ENCODE measurements at places on chromosomes 1 and 21.
A peak's percentile ranks its signal among the peaks of the same experiment; 100 is the strongest.

- DNase-seq: no peak
Observed at GRCh38 chr1:244075247-244075722, 24.2 kb downstream of the ZBTB18 start.

GRCh38 chr1:228402641-228403025 is 4.0 kb downstream of the TRIM11 start:
- DNase-seq: no peak

- no peak for DNase-seq
Observed at GRCh38 chr1:107976836-107977235, 11.9 kb upstream of the VAV3 start.

GRCh38 chr1:93620841-93621210 is 60.8 kb downstream of the BCAR3 start:
- no peak for DNase-seq

- DNase-seq: no peak
Observed at GRCh38 chr1:28926629-28927265, 12.4 kb downstream of the EPB41 start.

GRCh38 chr1:39925721-39926342 is 24.1 kb upstream of the MYCL start:
- no peak for DNase-seq

- DNase-seq: no peak
Observed at GRCh38 chr1:39787468-39787867, 1.2 kb downstream of the BMP8B start.

- DNase-seq: peak; percentile 95
Observed at GRCh38 chr1:226679853-226680516, 59.1 kb downstream of the ITPKB start.

GRCh38 chr1:27876341-27877114 is 4.2 kb downstream of the THEMIS2 start:
- DNase-seq: no peak

DNA sequence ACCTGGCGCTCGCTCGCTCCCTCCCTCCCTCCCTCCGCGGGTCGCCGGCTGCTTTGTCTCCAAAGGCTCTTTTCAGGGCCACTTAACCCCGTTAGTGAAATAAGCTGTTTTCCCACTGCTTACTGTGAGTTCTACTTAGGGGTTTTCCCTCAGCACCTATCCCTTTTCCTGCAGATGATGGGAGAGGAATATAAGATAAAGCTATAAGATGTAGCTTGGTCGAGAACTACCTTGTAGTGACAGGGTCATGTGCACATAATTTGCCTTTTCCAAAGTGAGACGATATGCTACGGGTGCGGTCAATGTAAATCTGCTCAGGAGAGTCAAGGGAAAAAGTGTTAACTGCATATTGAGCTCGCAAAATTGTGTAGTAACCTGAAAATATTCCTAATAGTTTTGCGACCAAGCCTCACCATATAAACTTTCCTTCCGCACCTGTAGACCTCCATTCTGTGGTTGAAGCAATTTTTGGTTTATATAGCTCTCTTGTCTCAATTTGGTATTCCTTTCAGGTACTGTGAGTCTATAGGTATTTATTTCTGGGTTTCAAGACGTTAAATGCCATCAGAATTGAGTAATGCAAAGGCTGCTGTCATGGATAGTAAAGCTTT is 55.8 kb upstream of the BOLA1 start:
- DNase-seq: no peak

- no peak for DNase-seq
Observed at GRCh38 chr1:160328184-160328583, 14.9 kb downstream of the COPA start.

- DNase-seq: no peak
Observed at GRCh38 chr1:190168893-190169280, 308.8 kb downstream of the BRINP3 start.

DNA sequence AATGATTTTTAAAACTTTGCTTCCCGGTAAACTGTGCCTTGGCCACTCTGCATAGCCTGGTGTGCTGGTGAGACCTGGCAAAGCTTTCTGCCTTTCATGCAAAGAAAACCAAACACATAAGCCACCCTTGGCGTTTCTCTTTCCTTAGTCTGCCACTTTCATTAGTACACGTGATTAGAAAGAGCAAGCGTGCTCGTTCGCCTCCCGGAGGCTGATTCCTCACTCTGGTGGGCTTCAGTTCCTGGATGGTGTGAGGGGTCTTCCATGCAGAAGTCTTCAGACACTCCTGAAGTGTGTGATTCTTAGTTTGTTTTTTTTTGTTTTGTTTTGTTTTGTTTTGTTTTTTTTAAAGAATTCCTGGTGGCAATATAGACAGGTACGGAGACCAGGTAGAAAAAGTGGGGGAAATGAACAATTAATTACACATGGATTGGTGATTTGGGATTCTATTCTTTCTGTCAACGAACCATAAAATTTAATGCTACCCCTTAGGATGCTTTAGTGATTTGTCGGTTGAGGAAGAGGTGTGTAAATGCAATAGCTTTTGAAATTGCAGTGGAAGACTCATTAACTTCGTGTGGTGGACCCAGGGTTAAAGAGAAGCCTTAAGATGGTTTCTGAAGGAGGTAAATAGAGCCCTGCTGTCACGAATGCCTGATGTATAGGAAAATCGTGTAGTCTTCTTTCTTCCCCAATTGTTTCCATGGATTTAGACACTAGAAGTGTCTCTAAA is 2.1 kb downstream of the GALNT2 start:
- no peak for DNase-seq

DNA sequence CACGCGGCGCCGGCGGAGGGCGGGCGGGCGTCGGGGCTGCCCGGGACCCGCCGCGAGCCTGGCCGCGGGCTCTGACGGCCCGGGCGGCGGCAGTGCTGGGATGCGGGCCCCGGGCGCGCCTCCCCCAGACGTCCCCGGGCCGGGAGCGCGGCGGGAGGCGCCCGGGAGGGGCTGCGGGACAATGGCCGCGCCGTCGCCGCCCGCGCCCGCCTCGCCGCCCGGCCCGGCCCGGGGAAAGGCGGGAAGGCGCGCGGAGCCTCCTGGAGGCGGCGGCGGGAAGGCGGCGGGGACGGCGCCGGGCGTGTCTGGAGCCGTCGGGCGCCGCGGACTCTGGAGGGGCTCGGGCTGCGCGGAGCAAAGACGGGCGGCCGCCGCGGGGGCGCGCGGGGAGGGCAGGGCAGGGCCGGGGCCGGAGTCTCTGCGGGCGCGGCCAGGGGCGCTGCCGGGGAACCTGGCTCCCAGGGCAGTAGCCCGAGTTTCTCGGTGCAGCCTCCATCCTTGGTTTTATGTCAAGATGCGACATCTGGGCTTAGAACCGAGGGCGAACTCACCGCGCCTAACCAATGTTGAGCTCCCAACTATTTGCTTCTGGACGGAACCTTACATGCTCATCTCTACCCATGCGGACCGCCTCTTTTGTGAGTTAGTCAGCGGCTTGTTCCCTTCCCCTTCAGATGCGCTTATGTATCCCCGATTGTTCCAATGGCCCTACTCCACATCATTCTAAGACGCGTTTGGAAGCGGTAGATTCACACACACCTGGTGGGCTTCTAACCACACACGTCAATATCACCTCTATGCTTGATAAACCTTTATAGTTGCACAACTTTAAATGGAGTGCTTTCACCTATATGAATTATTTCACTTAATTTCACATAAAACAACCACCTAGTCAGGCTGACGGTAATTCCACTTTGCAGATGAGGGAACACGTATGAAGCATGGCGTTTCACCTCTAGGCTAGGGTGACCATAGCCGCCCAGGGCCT is 651 bp downstream of the ZBTB8A start:
- DNase-seq: no peak

- DNase-seq: no peak
Observed at GRCh38 chr1:50424045-50424883, 1.0 kb upstream of the DMRTA2 start.

GRCh38 chr1:4027492-4028138 is 127.5 kb upstream of the C1orf174 start:
- no peak for DNase-seq

DNA sequence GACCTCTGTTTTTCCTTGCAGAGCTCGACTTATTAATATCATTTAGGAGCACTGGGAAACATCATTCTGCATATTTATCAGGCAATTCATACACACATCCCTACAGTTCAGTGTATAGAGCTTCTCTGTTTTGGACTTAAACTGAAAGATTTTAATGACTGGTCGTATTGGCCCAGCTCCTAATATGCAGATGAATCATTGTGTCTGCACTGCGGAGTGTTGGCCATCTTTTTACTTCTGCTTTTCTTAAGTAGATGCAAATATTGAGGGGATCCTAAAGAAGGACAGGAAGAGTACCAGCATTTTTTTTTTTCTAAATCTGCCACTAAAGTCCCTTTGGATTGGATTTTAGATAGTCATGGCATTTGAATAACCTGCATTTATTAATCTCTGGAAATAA is 154.8 kb downstream of the BACH1 start:
- no peak for DNase-seq

DNA sequence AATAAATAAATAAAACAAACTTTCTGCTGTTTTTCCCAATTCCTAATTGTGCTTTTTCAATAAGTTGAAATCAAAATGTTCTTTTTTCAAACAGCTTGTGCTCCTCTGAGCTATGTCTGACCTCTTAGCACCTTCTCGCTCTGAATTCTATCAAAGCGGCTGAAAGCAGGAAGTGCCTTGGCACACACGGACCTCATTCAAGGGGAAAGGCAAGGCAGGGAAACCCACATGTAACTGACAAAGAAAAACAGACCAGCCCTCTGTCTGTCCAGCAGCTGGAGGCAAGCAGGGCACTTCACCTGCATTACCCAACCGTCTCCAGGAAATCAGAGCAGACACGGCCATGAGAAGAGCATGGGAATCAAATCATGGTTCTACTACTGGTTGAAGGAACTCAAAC is 56.7 kb downstream of the PLPP3 start:
- no peak for DNase-seq

GRCh38 chr1:235775246-235775860 is 91.4 kb downstream of the LYST start:
- DNase-seq: no peak

- DNase-seq: no peak
Observed at GRCh38 chr1:163596541-163597258, 274.9 kb downstream of the NUF2 start.

GRCh38 chr1:154533952-154534844 is 24.3 kb downstream of the UBE2Q1 start:
- DNase-seq: no peak

DNA sequence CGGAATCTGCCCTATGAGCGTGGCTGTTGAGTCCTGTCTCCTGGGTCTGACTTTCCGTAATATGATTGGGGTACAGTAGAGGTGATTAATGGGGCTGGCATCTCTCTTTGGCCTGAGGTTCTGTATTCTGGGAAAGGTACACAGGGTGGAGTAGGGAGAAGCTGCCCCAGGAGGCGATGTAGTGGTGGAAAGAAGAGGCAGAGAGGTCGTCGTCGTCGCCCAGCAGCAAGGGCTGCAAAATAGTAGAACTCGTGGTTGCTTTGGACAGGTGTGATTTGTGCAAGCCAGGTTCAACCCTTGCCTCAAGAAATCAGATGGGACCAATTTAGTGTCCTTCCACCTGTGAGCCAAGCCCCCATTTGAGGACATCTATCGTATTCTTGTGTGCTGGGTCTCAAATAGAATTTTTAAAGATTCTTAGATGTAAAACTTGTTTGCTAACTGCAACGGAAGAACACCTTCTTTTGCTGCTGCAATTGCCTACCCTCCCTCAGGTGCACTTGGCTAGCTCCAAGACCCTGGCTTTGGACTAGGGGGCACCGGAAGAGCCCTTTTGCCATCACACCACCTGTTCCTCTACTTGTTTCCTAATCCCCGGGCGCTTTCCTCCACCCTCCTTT is 1.3 kb upstream of the HMGN2 start:
- no peak for DNase-seq

- no peak for DNase-seq
Observed at GRCh38 chr1:110151175-110151669, 928 bp downstream of the SLC6A17 start.

DNA sequence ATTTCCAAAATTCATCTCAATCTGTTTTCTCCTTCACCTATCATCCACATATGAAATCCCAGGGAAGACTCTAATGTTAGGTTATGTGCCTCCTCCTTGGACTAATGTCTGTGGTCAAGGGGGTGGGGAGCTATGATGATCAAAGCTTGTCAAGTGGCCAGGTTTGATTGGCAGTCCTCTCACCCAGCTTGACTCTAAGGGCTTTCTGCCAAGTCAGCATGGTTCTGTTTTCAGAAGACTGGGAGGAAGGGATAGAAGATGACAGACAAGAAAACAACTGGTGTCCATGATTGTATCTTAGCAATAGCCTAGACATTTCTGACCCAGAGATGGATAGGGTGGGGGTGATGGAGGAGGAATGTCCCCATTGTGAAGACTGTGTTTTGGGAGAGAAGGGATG is 9.1 kb upstream of the THEM5 start:
- no peak for DNase-seq

- DNase-seq: no peak
Observed at GRCh38 chr21:41156142-41156541, 11.8 kb upstream of the BACE2 start.

DNA sequence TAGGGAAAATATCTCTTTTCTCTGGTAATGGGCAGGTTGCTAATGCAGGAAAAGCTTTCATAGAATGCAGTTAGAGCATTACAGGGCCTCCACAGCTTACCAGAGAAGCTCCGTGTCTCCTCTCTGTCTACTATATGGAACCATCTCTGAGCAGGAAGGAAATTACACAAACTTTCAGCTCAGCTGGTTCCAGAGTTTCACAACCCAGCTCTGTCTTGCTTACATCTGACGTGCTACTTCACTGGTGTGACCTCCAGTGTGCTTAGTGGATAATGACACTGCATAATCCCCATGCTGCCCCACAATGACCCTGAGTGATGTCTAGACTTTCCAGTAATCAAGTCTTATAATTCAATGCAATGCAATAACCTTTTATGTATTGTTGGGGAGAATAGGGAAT is 4.3 kb upstream of the FGGY start:
- DNase-seq: no peak

DNA sequence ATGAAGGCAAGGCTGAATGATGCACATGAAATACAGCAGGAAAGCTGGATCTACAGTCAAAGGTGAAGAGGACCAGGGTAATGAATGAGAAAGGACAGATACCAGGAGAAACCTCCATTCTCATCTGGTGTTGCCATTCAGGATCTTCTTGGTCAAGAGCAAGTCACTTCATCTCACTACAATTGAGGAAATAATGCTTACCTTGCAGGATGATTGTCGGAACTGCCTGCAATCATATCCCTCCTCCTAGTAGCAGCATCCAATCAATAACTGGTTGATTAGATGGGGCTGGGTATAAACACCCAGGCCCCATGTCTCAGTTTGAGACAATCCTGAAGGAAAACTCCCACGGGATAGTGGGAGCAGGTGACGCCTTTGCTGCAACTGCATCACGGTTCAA is 194.8 kb upstream of the C8B start:
- no peak for DNase-seq

DNA sequence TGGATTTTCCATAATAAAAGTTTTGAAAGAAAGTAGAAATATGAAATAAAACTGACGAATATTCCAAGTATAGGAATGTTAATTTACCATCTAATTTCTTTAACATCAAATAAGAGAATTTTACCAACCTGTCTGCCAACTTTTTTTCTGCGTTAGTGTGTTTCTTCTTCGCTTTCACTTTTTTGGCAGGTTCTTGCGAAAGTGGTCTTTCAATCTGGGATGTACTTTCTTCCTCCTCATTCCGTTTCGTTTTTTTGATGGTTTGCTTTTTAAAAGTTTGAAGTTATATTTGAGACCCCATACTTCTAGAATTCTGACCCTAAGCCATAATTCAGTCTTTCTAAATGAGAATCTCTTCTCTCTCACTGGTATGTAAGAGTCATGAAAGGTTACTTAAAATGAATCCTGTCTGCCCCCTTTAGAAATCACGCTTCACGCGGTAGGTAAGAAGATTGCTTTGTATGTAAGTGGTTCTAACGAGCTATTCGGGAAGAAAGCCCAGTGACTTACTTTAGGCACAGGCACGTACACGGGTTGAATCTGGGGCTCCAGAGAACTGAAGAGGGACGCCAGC is 580 bp downstream of the RBM34 start:
- DNase-seq: no peak

Measured in sciatic nerve (tissue), 2 donors.